ENCODE measurements at places on chromosomes 2 and 18.

DNA sequence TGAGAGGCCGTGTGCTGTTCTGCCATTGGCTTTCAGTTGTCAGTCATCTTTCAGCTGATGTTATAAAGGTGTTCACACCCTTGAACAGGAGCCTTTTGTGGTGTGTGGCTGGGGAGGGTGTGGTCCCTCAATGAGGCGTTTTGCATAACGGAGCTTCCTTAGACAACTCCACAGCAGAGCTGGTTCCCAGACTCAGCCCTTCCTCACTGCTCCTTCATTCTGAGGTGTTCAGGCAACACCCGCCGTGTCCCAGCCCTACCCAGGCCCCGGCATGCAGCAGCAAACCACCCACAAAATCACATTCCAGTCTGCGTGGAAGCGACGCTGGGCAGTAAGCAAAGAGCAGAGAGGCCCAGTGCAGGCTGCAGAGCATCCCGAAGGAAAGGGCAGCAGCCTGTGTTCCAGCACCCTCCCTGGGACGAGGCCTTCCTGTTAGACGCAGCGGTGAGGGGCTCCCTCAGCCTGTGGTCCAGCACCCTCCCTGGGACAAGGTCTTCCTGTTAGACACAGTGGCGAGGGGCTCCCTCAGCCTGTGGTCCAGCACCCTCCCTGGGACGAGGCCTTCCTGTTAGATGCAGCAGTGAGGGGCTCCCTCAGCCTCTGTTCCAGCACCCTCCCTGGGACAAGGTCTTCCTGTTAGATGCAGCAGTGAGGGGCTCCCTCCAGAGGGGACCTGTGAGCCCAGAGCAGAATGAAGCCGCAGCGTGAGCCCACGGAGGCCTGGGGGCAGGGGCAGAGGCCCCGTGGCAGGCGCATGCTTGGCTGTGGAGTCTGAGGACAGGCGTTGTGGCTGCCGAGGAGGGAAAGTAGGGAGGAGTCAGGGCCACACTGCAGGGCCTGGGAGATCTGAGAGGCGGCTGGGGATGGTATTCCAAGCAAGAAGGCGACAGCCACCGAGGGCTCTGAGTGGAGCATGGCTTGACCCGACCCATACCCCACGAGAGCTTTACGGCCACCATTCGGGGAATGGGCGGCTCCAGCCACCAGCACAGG is 201.8 kb upstream of the HDAC4 start:
- DNase-seq, result no peak

GRCh38 chr2:131431336-131431735 is 44.6 kb upstream of the TUBA3D start:
- no peak for DNase-seq

DNA sequence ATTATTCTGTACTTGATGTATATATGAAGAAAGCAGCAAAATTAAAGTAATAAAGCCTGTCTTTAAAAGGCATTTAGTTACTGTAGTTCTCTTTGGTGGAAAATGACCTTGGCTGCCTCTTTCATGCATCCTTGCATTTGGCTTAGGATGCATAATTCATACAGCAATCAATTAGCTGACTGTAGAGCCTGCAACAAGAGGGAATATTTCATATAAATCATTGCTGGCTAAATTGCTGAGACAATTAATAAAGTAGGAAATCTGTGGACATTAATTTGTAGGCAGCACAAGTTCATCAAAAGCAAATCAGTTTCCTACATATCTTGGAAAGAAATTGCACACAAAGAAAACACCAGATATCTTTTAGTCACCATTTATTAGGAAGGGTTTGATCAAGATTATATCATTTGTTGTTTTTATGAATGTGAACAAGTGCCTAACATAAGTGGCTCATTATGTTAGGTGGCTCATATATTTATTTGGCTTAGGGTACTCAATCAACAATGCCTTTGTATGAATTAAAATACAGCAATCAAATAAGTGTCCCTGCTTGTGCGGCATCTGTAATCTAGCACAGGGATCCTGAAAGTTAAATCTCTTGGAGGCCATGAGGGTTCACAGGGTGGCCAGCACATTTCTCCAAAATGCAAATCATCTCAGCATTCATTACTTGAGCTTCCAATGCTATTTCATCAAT is 220.4 kb upstream of the SPOPL start:
- no peak for DNase-seq

GRCh38 chr18:140670-141266 is 17.6 kb upstream of the USP14 start:
- DNase-seq, result no peak

GRCh38 chr2:48795065-48795464 is 39.5 kb upstream of the LHCGR start:
- no peak for DNase-seq

- DNase-seq, result no peak
These were observed 4.0 kb downstream of the ABHD3 start for GRCh38 chr18:21700528-21701075.

GRCh38 chr2:6301426-6301825 is 564.3 kb downstream of the CMPK2 start:
- DNase-seq, result no peak
